NCI-H2081 (cell line): ENCODE measurements at places on chromosomes 7 and 10.
A peak's percentile ranks its signal among the peaks of the same experiment; 100 is the strongest.

DNA sequence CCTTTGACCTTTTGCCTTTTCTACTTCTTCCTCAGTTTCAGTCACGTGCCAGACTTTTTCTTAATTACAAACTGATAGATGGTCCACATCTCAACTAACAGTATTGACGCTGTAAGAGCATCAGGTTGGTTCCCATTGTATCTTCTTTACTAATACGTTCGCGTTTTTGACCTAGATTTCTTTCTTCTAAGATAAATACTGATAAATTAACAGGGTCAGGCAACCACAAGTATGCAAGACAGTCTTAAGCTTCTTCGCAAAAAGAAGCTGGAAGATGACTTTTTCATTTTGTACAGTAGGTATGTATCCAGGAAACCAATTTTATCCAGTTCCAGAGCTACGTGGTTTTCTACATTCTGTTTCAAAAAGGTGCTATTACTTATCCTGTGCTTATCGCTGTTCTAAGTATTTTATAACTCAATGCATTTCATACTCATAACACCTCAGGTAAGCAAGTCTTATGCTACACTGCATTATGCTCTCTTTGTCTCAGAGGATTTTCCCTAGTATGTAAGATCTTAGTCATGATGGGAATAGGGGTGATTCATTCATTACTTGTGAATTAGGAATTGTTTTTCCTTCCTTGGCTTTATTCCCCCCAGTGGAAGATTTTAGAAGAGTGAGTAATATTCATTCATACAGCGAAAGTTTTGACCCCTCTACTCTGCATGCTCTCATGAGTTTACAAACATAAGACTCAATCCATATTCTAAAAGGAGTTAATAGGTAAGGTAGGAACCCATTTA, 955 bp downstream of the DUS4L start:
- DNase-seq: no peak

DNA sequence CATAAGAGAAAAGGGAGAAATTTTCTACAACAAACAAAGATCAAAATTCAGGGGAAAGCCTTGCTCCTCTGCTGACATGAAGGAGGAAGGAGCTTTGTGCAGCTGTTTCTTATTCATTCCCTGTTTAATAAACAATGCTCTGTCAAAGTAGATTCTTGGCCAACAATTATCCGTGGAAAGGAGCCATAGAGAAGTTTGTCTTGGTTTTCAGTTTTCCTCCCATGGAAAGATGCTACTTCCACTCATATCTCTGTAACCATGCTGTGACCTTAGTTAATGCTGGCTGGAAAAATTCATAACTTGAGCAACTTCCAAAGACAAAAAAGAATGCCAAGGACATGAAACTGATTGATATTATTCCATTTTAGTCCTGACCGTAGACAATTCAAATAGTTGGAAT, 8.1 kb downstream of the DDC start:
- no peak for DNase-seq

DNA sequence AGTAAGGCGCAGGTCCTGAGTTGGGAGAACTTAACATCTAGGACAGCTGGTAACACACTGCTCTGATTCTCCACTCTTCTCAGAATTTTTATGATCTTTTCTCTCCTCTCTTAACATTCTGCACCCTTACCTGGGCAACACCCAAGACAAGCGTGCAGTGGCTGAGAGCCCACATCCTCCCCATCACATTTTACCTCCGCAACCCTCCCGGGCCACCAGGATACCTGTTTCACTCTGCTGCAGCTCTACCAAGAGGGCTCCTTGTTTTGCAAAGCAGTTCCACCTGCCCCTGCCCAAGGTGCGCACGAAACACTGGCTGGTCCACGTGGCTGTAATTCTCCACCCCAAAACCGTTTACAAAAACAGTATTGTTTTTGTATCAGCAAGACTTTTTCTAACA, 81.5 kb downstream of the ITIH5 start:
- DNase-seq: no peak

GRCh38 chr7:105016709-105017656, 3.0 kb downstream of the KMT2E start:
- no peak for DNase-seq

DNA sequence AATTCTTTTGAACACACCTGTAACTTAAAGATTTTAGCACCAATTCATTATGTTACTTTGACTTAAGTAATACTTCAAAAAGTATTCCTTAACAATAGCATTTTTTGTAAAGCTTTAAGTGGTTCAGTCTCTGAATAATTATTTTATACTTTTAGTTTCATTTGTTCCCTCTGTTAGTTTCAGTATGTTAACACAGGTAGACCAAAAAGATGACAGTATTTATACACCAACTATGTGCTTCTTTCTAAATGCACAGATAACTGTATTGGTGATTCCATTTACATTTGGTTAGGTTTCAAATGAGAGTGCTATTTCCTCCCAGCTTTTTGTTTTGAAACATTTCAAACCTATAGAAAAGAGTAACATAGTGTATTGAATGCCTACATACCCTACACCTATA, 14.0 kb downstream of the RALA start:
- DNase-seq: no peak

- peak; percentile 35 for DNase-seq
Observed at GRCh38 chr7:28135760-28136159, 44.8 kb downstream of the JAZF1 start.

- peak; percentile 42 for DNase-seq
Observed at GRCh38 chr7:108452707-108453106, 3.5 kb downstream of the NRCAM start.

GRCh38 chr7:121516821-121517220, 120.7 kb upstream of the FAM3C start:
- DNase-seq: no peak

GRCh38 chr10:35963685-35964084, 321.6 kb upstream of the FZD8 start:
- DNase-seq: no peak

GRCh38 chr7:20376796-20377195, 46.1 kb downstream of the ITGB8 start:
- no peak for DNase-seq

DNA sequence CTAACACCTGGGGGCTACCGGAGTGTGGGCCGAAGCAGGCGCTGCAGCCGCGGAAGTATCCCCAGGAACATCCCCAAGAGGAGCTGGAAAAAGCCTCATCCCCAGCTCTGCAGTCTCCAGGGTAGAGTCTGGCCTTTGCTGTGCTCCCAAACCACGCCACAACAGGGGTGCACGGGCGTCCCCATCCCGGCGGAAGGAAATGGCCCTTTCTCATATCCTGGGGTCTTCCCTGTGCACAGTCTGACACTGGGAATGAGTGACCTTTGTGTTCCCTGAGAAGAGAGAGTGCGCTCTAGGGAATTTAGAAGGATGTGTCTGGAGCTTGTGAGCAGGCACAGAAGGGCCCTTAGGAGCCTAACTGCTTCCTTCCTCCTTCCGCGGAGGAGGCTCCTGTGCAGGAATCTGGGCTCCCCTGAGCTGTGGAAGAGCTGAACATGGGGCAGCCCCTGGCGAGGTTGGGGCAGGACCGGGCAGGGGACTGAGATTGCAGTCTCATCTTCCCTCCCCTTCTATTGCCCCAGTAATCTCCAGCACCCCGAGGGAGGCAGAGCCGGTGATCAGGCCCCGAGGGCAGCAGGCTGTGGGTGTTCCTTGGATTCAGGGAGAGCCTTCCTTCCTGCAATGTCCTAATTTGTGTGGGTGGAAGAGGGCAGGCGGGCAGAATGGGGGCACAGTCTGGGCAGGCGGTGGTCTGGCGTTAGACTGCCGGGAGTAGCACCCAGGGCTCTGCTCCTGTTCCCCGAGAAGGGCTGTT, 1.3 kb downstream of the REPIN1 start:
- no peak for DNase-seq

- no peak for DNase-seq
Observed at GRCh38 chr7:105678811-105679495, 97.7 kb upstream of the EFCAB10 start.

DNA sequence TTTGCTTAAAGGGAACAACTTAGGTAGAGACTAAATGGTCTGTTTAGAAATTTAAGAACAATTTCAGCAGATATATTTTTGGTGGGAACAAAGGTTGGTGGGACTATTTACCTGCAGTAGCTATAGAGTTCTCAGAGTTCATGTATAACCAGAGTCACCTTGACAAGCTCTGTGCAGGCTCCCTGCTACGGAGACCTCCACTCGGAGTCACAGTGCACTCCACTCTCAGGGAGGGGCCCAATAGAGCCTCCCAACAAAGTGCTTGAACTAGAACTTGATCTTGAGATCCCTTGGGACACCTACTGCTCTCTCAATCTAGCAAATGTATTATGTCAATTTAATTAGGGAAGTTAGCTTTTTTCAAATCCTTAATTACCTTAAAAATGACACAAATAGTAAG, 2.3 kb downstream of the MYPN start:
- DNase-seq: no peak

GRCh38 chr10:7302392-7302906, 108.4 kb downstream of the SFMBT2 start:
- DNase-seq: no peak

GRCh38 chr7:74523015-74523414, 69.3 kb downstream of the GTF2IRD1 start:
- no peak for DNase-seq

- DNase-seq: no peak
Observed at GRCh38 chr10:114957122-114957521, 19.1 kb downstream of the TRUB1 start.

GRCh38 chr10:17214971-17215781, 12.9 kb upstream of the VIM start:
- DNase-seq: no peak

GRCh38 chr7:129499999-129500398, 2.3 kb upstream of the SMKR1 start:
- DNase-seq: no peak
